ENCODE measurements at places on chromosomes 5 and 9.

DNA sequence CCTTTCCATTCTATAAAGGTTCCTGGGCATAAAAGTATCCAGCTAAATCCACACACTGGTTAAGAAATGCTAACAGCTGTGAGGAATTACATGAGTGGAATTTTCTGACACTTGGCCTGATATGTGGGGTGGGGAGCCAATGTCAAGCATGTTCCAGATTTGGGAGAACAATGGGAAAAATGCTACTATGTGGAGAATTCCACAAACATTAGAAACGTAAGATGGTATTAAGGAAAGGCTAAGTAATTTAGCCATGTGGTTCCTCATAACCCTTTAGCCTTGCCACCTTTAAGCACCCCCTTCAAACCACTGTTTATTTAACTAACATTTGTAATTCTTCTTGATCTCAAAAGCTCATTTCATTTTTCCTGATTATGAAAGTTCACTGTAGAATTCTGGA, 149.2 kb downstream of the GNA14 start:
- DNase-seq: no peak

DNA sequence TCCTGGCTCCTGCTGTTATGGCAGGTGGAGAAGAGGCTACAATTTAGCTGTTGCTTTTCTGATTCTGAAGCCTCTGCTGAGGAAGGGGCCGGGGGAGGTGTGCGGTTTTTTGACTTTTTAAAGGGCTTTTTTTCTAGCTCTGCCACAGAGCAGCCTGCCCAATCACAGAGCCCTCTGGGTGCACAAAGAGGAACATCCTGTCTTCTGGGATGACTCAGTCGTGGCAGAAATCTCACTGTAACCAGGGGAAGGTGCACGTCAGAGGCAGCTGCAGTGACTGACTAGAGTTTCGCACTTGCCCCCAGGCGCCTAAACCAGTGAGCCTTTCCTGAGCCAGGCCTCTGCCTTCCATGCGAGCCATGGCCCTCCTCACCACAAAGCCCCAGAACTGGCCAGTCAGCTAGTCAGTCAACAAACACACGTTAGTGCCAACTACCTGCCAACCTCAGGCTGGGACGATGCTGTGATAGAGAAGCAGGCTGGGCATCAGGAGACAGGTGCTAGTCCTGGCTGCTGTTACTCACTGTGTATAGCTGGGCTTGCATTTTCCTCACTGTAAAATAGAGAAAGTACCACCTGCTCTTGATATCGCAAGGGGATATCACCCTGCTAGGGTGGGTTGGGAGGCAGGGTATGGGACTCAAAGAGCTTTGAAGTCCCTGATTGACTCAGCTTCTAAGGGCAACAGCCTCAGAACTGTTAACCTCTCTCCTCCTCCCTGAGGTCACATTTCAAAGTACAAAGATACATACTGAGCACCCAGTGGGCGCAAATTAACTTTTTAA, 2.2 kb downstream of the AKNA start:
- DNase-seq: peak; percentile 98

DNA sequence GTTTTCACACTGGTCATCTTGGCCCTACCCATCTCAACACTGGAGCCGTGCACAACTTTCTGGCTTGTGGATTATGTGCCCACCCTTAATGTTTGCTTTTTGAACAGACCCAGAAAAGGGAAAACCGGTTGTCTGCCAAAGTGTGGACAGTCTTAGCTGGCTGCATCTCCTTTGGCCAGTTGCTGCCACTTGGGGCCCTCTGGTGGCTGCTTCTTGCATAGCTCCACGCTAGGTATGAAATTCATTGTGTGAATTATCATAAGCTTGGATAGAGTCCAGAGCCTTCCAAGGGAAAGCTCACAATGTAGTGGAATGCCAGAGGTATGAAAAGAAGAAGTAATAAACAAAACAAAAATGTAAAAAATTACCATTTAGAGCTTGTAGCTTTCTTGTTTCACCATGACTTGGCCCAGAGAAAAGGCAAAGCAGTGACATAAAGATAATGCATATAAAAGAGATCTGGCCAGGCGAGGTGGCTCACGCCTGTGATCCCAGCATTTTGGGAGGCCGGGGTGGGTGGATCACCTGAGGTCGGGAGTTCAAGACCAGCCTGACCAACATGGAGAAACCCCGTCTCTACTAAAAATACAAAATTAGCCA, 12.5 kb upstream of the SLC36A3 start:
- peak; percentile 57 for DNase-seq

GRCh38 chr9:93235300-93235960, 51.5 kb downstream of the WNK2 start:
- no peak for DNase-seq

DNA sequence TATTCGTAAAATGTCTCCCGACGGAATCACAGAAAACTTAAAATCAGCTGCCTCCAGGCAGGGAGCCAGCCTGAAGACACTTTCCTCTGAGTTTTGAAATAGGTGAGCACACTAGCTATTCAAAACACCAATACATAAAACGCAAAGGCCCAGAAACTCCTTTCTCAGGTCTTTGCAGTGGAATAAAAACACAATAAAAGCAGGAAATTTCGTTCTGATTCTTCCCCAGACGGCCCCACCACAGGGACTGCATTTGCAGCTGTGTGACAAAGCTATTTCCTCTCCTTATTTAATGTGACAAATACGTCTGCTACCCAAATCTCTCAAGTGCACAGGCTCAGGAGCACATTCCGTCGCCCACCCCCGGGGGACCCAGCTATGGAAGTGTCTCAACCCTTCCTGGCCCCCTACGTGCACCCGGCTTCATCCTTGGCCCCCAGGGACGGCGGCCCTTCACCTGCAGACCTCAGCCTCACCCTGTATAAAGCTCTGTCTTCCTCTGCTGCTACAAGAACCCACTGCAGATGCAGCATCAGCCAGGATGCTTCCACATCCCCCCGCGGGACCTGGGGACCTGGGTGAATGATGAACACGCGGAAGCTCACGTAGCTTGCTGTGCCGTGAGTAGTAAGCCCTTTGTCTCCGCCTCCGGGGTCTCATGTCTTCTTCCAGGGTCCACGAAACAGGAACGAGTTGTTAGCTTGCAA, 24.9 kb downstream of the AHRR start:
- DNase-seq: no peak

- DNase-seq: peak; percentile 21
These were observed 410.2 kb upstream of the SLC30A5 start for GRCh38 chr5:68683632-68684036.

DNA sequence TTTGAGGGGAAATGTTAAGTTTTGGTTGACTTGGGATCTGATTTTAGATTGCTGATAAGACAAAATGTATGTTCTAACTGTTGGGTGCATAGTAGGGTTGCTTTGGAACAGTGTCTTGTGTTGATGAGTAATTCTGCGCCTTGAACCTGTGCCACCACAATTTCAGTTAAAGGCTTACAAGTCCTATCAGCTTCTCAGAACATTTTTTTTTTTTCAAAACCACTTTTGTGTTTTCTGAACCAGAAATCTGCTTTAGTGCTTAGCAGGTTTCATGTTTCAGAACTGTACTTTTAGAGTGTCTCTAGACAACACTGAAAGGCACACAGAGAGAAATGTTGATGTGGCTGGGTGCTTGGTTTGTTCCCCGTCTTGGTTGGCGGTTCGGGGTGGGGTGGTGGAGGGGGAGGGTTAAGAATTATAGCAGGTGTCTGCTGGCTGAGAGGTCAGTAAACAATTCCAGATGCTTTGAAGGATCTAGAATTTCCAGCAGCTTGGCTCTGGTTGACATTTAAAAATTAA, 84.6 kb downstream of the ANKRD55 start:
- peak; percentile 38 for DNase-seq

DNA sequence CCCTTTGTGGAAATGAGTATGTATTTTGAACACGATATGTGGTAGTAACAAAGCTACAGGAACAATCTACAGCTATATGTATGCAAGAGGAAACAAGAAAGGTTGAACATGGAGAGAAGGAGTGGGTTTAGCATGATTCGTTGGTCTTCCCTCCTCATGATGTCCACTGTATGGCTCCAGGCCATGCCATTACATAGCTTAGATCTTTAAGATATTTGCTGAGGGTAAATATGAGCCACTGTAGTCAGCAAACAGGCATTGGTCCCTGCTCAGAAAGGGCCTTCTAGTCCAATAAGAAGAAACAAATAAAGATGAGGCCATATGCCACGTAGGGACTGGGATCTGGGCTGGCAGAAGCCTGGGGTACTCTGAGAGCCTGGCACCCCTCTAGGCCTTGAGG, 543.2 kb upstream of the SGCD start:
- no peak for DNase-seq

- DNase-seq: peak; percentile 50
These were observed at the start of gene ELAVL2 for GRCh38 chr9:23826120-23826629. Gene ELAVL2 (minus strand): TSS chr9:23826240. CDS start chr9:23762234, 64,006 bp downstream.
